LNCaP clone FGC (cell line): ENCODE measurements at places on chromosomes 13 and 19.

- DNase-seq, result peak; percentile 36
These were observed 54.3 kb downstream of the MTMR6 start for GRCh38 chr13:25232937-25233515.

- no peak for DNase-seq
These were observed at the start of gene PTGER1 for GRCh38 chr19:14475251-14476073. TSS of gene PTGER1 (minus strand) at chr19:14475354. CDS start at chr19:14474320, 1,034 bp downstream.

GRCh38 chr13:74171641-74172040, 37.4 kb upstream of the KLF12 start:
- DNase-seq, result no peak

DNA sequence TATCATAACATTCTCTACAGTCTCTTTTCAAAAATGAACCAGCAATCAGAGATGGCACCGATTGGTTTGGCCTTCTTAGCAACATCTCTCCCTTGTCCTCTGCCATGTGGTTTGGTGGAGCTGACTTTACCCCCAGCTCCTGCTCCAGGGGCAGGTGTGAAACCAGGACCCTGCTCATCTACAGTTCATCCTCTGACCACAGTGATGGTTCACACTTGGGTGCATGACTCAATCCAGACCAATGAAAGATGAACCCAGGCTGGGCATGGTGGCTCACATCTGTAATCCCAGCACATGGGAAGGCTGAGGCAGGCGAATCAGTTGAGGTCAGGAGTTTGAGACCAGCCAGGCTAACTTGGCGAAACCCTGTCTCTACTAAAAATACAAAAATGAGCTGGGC, 33.6 kb upstream of the FFAR2 start:
- no peak for DNase-seq

- no peak for DNase-seq
These were observed 1.6 kb downstream of the PLEKHG2 start for GRCh38 chr19:39413911-39414608.

GRCh38 chr13:105201351-105201750, 1334.1 kb downstream of the EFNB2 start:
- no peak for DNase-seq

GRCh38 chr13:90032841-90033493, 1314.5 kb upstream of the MIR17HG start:
- DNase-seq, result no peak

DNA sequence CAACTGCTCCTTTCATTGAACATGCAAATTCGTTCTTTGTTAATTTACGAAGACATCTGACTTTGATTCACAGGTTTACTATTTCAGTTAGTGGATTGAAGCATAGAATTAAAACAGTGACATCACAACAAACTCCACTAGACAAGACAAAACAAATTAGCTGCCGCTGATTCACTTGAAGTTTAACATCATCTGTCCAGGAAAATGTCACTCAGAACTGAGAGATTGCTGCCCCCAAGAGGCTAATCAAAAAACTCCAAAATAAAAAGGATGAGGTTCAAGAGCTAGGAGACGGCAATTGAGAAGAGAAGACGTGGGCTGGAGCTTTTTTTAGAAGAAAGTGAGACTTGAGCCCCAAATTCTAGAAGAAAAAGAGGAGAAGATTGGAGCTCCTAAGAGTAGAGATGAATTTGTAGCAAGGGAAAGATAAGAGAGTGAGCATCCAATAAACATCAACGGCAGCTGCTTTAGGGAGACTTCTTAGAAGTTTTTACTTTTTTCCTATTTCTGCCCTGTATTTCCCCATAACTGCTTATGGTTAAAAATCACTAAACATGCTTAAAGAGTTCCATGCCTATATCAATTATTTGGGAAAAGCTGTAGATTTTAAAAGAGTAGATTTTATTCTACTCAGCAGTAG, 40.8 kb upstream of the TPP2 start:
- DNase-seq, result no peak

- DNase-seq, result no peak
These were observed 1.7 kb downstream of the DMWD start for GRCh38 chr19:45790942-45791341.

GRCh38 chr19:50341091-50341564, 12.0 kb upstream of the KCNC3 start:
- DNase-seq, result no peak

GRCh38 chr19:30105727-30106126, 163.7 kb downstream of the URI1 start:
- DNase-seq, result no peak

GRCh38 chr19:8194528-8195267, 14.5 kb upstream of the CERS4 start:
- no peak for DNase-seq

DNA sequence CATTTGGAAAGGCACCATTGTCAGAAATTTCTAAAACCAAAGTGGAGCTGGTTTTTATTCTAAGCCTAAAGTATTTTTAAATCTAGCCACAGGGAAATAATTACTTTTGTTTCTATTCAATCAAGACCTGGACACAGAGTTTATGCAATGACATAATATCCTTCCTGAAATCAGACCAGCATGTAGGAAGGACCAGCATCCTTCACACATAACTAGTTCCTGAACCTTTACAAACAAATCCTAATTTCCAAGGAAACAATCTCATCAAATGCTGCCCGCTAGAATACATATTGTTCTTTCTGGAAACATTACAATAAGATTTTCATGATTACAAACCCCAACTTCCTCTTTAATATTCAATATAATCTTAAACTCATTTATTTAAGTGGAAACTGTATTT, 1.5 kb downstream of the STARD13 start:
- DNase-seq, result no peak

DNA sequence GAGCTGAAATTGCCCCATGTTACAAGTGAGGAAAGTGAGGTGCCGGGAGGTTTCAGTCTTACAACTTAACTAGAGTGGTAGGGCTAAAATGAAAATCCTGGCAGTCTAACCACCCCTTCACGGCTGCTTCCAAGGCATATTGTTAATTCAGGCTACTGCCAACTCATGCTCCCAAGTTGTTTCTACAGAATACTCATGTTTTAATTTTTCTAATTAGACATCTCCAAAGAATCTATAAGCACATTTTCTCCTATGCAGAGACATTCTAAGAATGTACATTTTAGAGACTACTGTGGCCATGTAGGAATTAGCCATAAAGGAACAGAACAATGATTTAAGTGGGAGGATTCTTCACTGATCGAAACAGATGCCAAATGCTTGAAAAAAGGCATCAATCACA, 7.0 kb upstream of the TSC22D1 start:
- DNase-seq, result no peak

DNA sequence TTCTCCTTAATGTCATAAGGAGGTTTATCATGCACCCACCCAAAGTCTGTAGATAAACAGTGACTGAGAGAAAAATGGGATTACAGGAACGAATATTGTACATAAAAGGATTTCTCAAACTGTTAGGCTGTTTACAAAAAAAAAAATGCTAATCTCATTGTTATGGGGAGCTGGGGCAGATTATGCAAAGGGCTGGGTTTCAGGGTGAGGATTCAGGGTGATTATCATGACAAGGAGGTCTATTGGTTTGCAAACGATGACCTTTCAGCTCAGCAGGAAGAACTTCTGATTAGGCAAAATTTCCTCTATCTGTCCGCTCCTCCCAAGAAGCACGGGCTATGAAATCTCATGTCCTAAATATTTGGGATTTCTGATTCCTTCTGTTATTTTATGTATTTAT, 41.4 kb downstream of the NLRP12 start:
- DNase-seq, result no peak

- DNase-seq, result no peak
These were observed 12.8 kb downstream of the ZNF439 start for GRCh38 chr19:11861301-11861700.

GRCh38 chr13:67156723-67157060, 73.4 kb downstream of the PCDH9 start:
- DNase-seq, result no peak

DNA sequence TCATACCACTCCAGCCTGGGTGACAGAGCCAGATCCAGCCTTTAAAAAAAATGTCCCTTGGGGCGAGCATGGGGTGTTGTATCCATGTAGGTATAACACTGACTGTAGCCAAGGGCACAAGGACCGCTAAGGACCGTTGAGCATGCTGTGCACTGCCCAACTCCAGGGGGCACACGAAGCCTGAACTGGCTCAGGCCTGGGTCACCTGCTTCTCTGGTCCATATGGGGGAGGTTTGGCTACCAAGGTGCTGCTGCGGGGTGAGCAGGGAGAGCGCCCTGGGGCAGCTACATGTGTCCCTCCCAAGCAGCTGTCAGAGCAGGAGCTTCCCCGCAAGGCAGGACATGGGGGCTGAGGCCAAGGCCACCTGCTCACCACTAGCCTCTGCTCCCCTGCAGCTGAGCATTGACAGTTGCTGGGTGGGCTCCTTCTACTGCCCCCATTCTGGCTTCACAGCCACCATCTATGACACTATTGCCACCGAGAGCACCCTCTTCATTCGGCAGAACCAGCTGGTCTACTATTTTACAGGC, 16.3 kb downstream of the CATSPERG start:
- no peak for DNase-seq

GRCh38 chr13:45410466-45410865, 7.7 kb downstream of the SLC25A30 start:
- DNase-seq, result no peak

- no peak for DNase-seq
These were observed 30.1 kb upstream of the CCDC124 start for GRCh38 chr19:17902701-17903100.

DNA sequence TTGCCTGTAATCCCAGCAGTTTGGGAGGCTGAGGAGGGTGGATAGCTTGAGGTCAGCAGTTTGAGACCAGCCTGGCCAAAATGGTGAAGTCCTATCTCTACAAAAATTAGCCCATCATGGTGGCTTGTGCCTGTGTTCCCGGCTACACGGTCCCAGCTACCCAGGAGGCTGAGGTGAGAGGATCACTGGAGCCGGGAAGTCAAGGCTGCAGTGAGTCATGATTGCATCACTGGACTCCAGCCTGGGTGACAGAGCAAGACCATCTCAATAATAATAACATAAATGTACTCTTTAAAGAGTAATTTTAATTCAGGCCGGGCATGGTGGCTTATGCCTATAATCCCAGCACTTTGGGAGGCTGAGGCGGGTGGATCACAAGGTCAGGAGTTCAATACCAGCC, 38.7 kb downstream of the SKA3 start:
- DNase-seq, result no peak

- no peak for DNase-seq
These were observed 9.6 kb upstream of the UBL3 start for GRCh38 chr13:29859971-29860370.

DNA sequence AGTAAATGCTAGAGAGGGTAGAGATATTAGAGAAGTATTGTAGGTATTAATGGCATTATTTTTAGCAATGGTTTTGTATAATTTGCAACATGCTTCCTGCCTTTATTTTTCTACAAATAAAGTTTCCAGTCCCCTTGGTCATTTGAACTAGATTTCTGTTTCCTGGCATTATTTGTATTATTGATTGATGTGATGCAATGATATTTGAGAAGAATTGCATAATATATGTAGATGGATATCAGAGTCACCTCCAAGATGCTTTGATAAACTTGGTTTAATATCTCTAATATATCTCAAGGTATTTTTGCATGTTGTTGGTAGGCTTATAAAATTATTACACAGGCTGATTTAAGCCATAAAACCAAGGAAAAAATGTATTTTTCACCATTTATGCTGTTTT, 1054.5 kb downstream of the SLITRK1 start:
- DNase-seq, result no peak

DNA sequence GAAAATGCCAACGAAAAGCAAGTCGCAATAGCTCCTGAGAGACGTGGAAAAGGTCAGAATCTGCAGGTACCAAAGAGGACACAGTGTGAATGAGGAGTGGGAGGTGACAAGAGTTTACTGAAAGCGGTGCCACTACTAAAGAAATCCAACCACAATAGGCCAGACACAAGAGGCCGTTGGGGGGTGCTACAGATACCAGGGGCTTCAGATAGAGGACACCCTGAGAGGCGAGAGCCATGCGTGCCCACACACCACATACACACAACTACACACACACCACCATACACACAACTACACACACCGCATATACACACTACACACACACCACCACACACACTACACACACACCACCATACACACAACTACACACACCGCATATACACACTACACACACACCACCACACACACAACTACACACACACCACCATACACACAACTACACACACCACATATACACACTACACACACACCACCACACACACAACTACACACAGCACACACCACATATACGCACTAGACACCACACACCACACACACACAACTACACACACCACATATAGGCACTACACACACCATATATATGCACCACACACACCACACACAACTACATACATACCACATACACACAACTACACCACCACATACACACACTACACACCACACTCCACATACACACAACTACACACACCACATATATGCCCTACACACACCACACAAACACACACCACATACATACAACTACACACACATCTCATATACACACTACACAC, 28.5 kb downstream of the CRYL1 start:
- DNase-seq, result no peak

GRCh38 chr19:41320185-41320518, 10.2 kb downstream of the CCDC97 start:
- DNase-seq, result no peak

GRCh38 chr13:24172071-24172470, 11.6 kb downstream of the SPATA13 start:
- no peak for DNase-seq

- no peak for DNase-seq
These were observed 290.7 kb upstream of the MIR17HG start for GRCh38 chr13:91056746-91057145.

- DNase-seq, result no peak
These were observed 59.7 kb upstream of the KL start for GRCh38 chr13:32956595-32956933.

- DNase-seq, result no peak
These were observed 18.1 kb downstream of the DDX39A start for GRCh38 chr19:14400951-14401431.

DNA sequence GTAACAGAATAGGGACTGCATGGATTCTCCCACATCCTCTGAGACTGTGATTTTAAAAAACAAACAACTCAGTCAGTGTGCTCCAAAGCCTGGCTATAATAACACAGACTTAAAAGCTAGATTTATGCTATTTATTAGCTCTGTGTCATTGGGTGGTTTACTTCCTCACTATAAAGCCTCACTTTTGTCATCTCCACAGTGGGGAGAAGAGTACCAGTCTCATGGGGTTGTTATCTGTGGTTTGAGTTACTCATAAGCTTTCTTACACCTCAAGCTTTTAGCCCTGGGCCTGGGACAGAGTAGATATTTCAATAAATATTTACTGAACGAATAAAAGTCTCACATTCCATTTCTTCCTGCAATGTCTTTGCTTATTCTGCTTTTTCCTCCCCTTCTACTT, 5.3 kb downstream of the RNASEH2B start:
- DNase-seq, result no peak

- no peak for DNase-seq
These were observed 11.2 kb downstream of the EGLN2 start for GRCh38 chr19:40810160-40810559.

GRCh38 chr19:3338541-3339181, 27.7 kb upstream of the NFIC start:
- no peak for DNase-seq

GRCh38 chr19:42401365-42402303, 11.5 kb upstream of the CNFN start:
- no peak for DNase-seq

- no peak for DNase-seq
These were observed 168.5 kb upstream of the FREM2 start for GRCh38 chr13:38518328-38518727.
